ENCODE measurements at places on chromosomes 5 and 9.

GRCh38 chr5:89128092-89128491, 245.1 kb upstream of the MEF2C start:
- no peak for DNase-seq

DNA sequence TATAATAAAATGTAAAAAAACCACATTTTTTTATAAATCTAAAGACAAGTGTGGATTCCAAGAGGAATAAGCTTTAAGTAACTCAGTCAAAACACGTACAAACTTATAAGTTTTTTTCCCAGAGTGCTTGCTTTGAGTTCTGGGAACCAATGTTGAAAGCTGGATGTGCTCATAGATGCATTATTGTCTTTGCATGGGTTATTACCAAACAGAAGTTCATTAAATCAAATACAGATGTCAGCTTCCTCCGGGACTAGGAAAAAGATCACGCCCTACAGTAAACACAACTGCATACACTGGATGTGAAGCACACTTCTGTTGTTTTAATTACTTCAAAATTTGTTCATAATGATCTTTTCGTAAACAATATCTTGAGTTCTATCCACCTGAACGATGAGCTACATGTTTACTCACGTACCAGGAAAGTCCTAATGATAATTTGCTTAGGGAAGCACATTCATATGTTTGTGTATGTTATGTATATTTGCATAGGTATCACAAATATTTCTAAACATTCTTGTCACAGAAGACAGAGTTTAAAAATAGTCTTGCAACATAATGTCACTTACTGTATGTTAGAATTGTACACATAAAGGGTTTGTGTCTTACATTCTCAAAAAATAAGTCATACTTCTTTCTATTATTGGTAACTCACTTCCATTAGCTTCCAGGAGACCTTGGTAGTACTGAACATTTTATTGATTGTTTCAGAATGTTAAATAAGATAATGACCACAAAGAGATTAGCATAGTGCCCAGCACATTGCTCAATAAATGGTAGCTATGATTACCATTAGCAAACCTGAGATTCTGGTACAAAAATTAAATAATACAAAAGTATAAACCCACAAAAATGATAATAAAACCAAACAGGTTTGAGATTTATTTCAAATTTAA, 427.4 kb downstream of the CETN3 start:
- DNase-seq: no peak

GRCh38 chr5:83256091-83256780, 178.9 kb downstream of the XRCC4 start:
- DNase-seq: no peak

DNA sequence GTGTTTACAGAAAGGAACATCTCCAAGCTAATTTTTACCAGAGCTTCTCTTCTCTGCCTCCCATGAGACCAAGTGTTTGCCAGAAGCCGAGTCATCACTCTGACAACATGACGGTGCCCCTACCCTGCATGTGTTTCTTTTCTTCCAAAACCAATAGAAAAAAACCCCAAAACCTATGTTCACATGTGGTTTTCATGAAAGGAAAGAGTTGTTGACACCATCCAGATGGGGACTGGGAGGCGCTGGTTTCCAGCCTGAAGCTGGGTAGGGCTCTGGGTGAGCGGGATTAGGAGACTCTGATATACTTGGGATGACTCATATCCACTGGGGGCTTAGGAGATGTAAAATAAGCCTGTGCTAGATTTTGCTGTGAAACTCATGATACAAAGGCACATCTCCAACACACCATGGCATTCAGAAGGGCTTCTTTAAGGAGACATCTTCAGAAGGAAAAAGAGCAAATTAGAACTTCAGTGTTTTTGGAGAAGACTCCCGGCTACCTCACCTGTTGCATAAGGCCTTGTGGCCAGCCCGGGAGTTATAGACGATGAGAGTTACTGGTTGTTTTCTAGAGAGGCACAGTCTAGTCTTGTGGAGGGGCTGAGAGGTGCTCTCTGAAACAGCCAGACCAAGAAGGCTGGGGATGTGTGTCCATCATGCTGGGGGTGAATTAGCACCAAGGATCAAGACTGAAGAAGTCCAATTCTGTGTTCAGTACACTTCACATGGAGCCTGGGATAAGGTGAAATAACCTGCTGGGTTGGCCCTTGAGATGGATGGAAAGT, 108.9 kb upstream of the LHFPL2 start:
- DNase-seq: no peak

DNA sequence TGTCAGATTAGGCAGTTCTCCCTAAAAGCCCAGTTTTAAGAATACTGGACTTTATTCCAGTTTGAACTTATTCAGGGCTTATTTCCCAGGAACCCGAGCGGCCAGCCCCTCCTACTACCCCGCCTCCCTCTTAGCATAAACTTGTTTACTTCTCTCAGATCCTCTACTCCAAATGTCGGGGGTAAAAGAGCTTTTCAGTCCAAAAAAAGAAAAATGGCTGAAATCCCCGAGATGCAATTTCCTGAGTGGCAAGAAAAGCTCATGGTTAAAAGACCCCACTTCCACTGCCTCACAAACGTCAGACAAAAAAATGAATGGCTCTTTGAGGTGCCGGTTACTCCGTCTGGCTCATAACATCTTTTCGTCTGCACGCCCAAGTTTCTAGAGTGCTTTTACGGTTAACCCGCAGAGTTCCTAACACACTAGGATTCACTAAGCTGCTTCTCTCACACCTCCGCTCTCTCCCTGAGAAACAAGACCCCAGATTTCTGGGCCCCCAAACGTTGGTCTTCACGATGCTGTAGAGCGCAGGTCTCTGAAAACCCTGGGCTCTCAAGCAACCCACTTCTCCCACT, 402 bp downstream of the BRD8 start:
- DNase-seq: peak; percentile 4

DNA sequence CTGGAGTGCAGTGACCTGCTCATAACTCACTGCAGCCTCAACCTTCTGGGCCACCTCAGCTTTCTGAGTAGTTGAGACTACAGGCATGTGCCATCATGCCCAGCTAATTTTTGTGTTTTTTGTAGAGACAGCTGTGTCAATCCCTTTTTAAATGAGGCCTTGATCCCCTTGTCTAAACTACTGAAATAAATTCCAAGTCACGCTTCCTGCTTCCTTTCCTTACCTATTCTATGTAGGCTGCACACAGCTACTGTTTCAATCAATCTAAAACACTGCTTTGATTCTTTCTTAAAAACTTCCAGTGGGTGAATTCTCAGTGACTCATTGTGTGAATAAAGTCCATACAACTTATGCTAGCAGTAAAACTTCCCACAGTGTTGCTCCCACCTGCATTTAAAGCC, 2.9 kb upstream of the C7 start:
- no peak for DNase-seq

- DNase-seq: no peak
These were observed 491 bp downstream of the APC start for GRCh38 chr5:112738191-112738560.

DNA sequence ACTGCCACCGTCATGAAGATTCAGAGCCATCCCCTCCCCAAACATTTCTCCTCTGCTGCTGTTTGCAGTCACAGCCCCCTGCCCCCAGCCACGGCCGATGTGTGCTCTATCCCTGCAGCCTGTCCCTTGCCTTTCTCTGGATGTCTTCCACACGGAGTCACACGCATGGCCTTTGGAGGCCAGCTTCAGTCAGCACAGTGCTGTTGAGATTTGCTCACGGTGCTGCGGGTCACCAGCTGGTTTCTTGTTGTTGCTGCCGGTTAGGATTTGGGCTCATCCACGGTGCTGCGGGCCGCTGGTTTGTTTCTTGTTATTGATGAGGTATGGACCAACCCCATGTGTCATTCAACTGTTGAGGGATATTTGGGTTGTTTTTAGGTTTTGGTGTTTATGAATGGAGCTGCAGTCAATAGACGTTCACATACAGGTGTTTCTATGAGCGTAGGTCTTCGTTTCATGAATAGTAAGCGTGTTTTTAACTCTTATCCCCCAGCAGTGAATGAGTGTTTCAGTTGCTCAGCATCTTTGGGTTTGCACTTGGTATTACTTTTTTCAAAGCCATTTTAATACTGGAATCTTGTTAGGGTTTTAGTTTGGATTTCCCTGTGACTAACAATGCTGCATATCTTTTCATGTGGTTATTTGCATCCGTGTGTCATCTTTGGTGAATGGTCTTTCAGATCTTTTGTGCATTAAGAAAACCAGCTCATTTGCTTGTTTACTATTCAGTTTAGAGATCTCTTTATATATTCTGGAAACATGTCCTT, 57.6 kb downstream of the AHRR start:
- no peak for DNase-seq

GRCh38 chr9:87382900-87383299, 114.8 kb upstream of the DAPK1 start:
- no peak for DNase-seq

DNA sequence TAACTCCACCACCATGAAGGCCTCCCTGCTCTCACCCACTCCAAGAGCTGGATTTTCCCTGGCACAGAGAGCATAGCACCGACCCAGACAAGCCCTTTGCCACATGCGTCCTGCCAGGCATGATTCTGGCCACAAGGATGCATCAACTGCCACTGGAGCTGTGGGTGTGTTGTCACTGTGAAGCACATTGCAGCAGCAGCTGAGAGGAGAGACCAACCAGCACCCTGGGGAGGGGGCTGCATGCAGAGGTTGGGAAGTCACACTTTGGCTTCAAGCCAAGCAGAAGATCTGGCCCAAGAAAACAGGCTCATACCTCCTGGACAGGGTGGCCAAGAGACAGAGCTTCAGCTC, 22.6 kb upstream of the PTGES start:
- no peak for DNase-seq

- DNase-seq: no peak
These were observed 19.0 kb downstream of the C9orf152 start for GRCh38 chr9:110188991-110189390.

DNA sequence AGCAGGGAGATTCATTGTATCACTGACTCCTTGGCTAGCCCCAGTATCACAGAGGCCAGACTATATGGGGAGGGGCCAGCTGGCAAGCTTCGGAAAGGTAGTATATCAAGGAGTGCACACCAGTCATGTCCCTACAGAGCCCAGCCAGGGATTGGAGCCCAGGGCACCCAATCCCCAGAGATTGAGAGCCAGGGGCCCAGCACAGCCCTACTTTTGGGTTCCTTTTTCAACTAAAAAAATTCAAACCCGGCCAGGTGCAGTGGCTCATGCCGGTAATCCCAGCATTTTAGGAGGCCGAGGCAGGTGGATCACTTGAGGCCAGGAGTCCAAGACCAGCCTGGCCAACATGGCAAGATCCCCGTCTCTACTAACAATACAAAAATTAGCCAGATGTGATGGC, 5.4 kb upstream of the MYORG start:
- no peak for DNase-seq

GRCh38 chr5:179765400-179765799, 28.4 kb upstream of the LTC4S start:
- DNase-seq: no peak

DNA sequence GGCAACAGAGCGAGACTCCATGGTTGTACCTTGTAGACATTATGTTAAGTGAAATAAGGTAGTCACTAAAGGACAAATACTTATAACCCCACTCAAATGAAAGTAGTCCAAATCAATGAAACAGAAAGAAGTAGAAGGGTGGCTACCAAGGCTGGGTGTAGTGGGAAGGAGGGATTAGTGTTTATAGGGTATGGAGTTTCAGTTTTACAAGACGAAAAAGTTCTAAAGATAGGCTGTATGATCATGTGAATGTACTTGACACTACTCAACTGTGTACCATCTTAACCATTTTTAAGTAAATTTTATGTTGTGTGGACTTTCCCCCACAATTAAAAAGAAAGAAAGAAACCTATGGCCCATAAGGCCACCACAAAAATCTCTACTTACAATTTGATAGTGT, 32.2 kb downstream of the ALDH7A1 start:
- no peak for DNase-seq
